Activated CD4-positive, alpha-beta T cell treated with anti-CD3 and anti-CD28 coated beads, Interleukin-2, amount 50 U/mL, for 48 hours (primary cell): ENCODE measurements at places on chromosomes 1 and 21.

DNA sequence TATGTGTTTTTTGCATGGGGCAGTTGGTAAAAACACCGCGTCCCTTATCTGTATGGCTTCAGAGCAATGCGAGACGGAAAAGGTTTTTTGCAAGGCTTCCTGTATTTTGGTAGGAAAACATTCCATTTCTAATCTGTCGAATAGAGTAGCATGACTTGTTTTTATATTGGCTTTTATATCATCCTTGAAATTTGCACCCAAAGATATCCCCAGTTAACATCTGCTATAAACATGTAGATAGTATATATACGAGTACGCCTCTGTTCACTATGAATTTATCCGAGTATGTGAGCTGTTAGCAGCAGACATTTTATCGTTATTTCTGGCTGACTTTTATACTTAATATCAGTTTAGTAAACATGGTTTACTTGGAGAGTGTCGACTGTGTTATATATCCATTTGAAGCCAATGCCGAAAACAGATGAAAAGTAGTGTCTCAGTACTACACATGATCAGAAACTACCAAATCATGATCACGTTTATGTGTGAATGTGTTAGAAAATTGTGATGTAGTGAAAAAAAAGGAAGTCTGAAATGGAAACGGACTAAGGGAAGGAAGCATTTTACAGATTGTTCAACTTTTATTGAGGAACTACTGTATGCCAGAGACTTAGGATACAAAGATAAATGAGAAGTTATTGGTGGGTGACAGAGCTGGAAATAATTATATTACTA, 1.0 kb downstream of the LEPR start:
- no peak for DNase-seq

GRCh38 chr1:23168079-23168444, 594 bp downstream of the LUZP1 start:
- DNase-seq: peak; percentile 31

DNA sequence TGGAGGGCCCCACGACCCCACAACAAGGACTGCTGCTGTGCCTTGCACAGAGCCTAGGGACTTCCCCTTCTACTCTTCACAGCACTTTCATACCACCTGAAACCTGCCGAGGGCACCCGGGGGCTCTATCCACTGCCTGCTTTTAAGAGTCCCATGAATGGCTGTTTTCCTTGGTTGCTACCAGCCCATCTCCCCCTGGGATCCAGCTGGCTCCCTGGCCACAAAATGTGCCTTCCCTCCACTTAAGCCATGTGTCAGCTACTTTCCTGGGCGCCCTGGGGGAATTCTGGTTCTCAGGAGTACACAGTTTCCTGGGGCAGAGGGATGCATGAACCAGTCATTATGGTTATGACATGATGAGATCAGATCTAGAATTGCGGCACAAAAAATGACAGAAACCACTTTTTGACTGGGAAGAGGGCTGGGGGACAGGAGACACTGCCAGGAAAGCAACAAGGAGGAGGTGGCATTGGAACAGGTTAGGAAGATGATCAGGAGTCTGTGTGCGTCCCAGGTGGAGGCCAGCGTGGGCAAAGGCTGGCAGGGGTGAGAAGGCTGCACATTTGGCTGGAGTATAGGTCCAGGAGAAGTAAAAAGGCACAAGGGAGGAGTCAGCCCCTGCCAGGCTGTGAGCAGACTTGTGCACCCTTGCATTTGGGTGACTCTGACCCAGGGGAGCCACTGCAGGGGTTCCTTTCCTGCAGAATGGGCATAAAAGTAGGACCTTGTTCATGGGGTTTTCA, 3.2 kb upstream of the TNFRSF8 start:
- DNase-seq: peak; percentile 43

- DNase-seq: no peak
These were observed 3.2 kb upstream of the SLC6A9 start for GRCh38 chr1:44034423-44034822.

DNA sequence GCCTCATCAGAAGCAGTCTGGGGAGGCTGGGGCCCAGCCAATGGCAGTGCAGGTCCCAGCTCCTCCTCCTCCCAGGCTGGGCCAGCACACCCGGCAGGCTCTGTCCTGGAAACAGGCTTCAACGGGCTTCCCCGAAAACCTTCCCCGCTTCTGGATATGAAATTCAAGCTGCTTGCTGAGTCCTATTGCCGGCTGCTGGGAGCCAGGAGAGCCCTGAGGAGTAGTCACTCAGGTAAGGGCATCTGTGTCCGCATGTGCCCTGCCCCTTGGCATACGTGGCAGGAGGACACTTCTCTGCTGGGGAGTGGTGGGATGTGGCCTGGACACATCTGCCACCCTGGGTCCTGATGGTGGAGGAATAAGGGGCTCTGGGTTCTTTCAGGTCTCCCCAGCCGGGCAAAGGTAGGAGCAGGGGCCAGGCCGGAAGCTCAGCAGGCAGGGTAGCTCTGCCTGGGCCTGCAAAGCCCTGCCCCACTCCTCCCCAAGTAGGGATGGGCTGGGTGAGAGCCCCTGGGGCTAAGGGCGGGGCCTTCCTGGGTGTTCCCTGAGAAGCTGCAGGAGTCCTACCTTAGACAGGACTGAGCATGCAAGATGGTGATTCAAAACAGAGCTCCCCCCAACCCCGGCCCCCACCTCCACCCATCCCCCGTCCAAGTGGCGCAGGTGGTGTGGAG, at the start of gene GJB5:
Gene GJB5, plus strand, starts transcription at position 84 of the 674 bp plus-strand sequence. CDS start 2,284 bp downstream, outside the sequence.
- no peak for DNase-seq

GRCh38 chr1:10649517-10650201, 146.8 kb downstream of the CASZ1 start:
- no peak for DNase-seq

- no peak for DNase-seq
These were observed 330.0 kb upstream of the DEPDC1 start for GRCh38 chr1:68826836-68827235.

DNA sequence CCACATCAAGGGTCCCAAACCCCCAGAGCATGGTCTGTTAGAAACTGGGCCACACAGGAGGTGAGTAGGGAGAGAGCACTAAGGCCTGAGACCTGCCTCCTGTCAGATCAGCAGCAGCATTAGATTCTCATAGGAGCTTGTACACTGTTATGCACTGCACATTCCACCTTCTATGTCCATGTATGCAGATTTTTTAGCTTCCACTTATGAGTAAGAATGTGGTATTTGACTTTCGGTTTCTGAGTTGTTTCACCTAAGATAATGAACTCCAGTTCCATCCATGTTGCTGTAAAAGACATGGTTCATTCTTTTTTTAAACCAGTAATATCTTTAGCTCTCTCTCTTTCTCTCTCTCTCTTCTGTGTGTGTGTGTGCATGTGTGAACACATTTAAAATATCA, 663 bp upstream of the GBP6 start:
- peak; percentile 8 for DNase-seq

DNA sequence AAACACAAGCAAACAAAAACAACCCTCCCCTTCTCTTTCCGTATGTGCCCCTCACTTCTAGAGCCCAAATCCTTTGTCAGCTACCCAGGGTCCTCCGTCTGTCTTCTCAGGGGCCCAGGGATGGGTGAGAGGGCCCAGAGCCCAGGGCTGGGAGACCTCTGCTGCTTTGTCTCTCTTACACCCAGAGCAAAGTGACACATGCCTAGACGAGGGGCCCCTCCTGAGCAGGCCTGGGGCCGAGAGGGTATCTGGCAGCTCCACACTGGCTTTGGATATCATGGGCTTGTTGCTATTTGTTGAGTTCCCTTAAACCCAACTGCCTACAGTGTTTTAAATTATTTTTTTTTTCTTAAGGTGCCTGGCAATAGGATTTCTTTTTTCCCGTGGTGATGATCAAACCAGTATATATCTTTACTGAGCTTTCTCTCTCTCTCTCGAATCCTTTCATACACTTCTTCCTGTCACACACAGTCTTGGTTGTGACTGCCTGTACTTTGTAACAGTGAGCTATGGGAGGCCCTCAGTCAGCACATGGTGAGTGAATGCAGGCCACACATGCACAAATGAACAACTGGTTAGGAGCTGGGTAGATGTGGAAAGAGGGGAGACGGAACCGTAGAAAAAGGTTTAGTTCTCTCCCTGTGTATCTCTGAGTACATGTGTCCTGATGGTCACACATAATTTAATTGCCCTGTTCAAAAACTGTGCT, 14.5 kb downstream of the RASSF5 start:
- DNase-seq: no peak

DNA sequence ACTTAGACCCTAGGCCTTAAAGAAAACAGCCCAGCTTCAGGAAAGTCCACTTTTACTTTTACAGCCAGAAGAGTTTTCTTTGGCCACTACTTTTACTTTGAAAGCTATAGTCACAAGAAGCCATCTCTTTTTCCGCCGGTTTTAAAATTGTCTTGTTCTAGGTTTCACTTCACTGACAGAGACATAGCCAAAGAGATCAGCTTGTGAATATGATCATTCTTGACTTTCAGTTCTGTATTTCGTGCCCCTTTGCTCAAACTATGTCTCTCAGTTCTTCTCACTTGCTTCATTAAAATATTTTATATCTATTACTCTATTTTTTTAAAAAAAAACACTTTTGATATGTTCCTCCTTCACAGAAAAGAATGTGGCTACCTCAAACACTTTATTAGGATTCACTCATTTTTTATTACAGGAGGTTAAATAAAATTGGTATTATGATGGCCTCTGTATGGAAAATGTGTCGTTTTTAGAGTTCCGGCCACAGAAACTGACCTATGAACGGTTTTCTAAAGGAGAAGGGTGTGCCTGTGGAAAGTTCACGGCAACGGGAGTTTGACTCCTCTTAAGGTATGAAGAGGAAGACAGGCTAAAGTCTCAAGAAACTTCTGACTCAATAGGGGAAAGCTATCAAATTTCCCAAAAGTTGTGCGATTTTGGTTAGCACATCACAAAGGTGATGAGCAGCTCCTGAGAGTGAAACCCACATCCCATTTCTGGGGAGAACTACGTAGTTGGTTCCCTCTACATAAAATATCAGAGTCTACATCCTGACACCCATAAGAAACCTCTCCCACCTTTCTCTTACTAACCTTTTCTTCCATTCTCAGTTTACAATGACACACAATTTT, 1.2 kb downstream of the MCOLN2 start:
- peak; percentile 40 for DNase-seq

DNA sequence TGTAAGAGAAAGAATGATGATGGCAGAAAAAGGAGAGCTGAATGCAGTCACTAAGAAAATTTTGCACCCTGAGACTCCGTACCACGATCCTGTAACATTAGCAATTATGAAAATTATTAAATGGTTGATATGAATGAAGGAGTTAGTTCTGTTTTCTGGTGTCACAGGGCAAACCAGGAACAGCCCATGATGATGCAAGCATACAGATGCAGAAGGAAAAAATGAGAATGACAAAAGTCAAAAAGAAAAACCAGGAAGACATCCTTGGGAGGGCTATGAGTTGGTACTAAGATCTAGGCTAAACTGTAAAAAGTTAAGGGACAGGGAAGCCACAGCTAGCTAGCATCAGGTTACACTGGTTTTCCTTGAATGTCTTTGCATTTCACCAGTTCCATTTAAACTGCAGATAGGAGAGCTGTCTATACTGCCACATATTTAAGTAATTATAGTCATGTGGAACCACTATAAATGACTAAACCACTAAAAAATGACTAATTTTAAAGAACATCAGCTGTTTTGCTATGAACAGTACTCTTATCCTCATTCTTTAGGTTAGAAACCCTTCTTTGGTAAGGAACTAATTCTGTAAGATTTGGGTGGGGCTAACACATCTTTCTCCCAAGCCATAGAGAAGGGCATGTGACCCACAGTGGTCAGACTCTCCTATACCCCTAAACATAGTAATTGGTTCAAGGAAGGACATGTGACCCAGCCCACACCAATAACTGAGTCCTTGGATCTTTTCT, 11.4 kb downstream of the DOCK7 start:
- no peak for DNase-seq

DNA sequence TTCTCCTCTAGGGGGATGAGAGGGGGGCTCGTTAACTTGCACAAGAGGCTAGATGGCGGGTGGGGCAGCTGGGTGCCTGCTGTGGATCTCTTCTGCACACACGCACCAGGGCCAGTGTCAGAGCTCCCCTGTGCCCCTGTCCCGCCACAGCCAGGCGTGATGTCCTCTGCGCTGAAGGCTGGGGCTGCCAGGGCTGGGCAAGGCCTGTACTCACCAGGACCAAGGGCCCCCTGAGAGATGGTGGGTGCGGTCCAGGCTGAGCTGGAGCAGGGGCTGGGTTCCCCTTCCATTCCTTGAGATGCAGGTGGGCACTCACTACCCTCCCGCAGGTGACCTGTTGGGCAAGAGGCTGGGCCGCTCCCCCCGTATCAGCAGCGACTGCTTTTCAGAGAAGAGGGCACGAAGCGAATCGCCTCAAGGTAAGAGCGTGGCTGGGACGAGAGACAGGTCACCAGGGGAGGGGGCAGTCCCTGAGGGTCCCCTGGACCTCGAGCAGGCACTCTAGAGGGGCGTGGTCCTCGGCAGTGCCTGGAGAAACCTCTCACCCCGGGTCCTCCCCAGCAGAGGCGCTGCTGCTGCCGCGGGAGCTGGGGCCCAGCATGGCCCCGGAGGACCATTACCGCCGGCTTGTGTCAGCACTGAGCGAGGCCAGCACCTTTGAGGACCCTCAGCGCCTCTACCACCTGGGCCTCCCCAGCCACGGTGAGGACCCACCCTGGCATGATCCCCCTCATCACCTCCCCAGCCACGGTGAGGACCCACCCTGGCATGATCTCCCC, 15.2 kb downstream of the SAMD11 start:
- DNase-seq: no peak

DNA sequence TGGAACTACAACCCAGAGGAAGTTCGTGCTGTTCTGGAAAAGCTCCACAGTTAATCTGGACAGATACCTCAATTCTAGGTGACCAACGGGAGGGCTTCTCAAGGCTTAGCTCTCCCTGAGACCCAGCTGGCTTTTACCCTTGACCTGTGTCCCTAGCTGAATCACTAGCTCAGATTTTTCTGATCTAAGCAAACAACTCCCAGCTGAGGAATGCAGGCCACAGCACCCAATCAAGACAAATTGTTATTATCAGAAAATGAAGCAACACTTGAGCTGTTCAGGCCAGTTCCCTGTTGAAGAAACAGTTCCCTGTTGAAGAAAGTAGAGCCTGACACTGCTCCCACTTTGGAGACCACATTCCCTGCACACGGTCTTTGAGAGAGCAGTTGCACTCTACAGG, 16.0 kb downstream of the DIO1 start:
- DNase-seq: no peak

- no peak for DNase-seq
These were observed 9.0 kb downstream of the USP24 start for GRCh38 chr1:55206210-55206609.

DNA sequence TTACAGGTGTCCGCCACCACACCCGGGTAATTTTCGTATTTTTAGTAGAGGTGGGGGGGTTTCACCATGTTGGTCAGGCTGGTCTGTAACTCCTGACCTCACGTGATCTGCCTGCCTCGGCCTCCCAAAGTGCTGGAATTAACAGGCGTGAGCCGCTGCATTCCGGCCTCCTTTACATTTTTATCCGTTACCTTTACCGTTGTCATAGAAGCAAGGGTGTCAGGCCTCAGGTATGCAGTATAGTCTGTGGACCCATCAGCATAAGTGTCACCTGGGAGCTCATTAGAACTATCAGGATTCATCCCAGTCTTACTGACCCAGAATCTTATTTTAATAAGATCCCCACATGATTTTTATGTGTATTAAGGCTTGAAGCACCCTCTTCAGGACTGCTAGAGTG, 5.4 kb downstream of the CDC42 start:
- DNase-seq: no peak
